ENCODE measurements at places on chromosomes 7 and 10.

DNA sequence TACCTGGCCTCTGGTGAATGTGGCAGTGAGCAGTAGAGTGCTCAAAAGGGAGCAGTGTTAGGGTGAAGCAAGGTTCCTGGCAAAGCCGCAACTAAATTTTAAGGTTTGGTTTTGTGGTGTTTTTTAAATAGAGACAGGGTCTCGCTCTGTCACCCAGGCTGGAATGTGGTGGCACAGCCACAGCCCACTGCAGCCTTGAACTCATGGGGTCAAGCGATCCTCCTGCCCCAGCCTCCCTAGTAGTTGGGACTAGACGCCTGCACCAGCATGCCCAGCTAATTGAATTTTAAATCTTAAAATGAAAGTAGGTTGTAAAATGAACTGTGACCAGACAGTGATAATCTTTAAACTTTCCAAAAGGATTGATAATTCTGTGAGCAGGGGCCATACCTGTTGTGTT lies 130.4 kb downstream of the CCNY start:
- no peak for DNase-seq

- DNase-seq, result no peak
Observed at GRCh38 chr7:28986028-28986764, 28.1 kb upstream of the TRIL start.

DNA sequence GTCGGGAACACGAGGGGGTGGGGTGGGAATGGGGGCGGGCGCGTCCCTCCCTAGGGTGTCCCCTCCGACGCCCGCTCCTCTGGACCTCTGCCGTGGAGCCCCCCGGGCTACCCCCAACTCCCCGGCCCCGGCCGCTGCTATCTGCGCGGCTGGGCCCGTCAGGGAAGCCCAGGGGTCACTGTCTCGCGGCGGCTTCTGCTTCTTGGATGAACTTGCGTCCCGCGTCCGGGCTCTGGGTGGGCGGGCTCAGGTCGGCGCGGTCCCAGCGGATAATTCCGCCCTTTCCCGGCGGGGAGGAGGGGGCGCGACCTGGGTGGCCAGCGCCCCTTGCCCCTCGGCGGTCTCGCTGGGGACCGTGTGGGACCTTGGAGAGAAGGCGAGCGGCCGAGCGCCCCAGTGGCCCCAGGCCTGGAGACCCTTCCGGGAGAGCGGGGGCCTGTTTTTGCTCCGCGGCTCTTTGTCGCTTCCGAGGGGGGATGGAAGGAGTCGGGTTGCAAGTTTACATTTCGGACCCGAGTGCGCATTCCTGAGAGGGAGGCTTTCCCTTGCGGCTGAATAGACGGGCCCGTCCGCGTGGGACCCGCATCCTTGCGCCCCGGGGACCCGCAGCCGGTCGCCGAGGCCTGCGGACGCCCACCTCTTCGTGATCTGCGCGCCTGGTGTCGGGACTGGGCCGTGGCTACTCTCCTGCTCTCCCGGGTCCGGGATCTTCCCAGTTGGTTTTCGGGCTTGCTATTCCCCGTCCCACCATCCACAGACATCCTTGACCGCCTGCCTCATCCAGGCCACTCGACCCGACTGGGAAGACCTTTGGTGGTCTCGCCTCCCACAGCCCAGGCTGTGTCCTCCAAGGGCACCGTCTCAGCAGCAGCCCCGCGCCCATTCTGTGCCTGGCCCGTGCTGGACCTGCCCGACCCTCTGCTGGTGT lies 812 bp downstream of the DOCK1 start:
- DNase-seq, result no peak

DNA sequence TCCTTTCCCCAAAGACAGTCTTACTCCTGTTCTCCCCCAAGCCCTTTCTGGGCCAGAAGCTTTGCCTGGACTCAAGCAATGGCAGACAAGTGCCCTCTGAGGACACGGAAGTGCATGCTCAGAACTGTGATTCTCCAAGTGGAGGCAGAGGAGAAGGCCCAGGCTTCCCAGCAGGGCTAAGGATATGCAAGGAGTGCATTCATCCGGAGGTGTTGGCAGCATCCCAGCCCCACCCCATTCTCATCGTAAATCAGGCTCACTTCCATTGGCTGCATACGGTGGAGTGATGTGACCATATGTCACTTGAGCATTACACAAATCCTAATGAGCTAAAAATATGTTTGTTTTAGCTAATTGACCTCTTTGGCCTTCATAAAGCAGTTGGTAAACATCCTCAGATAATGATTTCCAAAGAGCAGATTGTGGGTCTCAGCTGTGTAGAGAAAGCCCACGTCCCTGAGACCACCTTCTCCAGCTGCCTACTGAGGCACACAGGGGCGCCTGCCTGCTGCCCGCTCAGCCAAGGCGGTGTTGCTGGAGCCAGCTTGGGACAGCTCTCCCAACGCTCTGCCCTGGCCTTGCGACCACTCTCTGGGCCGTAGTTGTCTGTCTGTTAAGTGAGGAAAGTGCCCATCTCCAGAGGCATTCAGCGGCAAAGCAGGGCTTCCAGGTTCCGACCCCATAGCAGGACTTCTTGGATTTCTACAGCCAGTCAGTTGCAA lies 1.4 kb upstream of the RBP3 start:
- DNase-seq, result no peak

GRCh38 chr10:13816195-13816925 lies 229.6 kb downstream of the PRPF18 start:
- no peak for DNase-seq

DNA sequence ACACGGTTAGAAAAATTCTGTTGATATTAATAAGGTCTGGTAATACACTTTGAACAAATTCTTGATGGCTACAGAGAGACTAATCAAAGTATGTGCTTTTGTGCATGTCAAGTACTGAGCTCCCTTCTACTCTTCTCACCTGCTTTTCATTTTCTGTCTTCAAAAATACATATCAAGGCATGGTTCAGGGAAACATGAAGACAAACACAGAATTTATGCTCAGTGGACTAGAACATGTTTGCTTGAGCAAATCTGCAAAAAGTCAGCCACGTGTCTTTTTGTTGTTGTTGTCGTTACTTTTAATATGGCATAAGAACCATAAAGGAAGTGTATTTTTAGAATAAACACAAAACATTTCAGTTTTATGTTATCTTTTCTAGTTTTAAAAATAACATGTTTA lies 21.9 kb downstream of the CDK13 start:
- DNase-seq, result no peak

- no peak for DNase-seq
Observed at GRCh38 chr10:116785282-116785681, 42.9 kb upstream of the HSPA12A start.

- DNase-seq, result no peak
Observed at GRCh38 chr7:156152390-156152789, 340.1 kb upstream of the SHH start.

- DNase-seq, result no peak
Observed at GRCh38 chr10:93612311-93612710, at the start of gene PDE6C. Gene PDE6C, plus strand, starts transcription at chr10:93612537. Its CDS starts 189 bp downstream, at chr10:93612726.

- no peak for DNase-seq
Observed at GRCh38 chr7:139811066-139811465, 18.0 kb upstream of the TBXAS1 start.

- DNase-seq, result peak; percentile 35
Observed at GRCh38 chr7:32942415-32943251, 14.6 kb upstream of the FKBP9 start.

DNA sequence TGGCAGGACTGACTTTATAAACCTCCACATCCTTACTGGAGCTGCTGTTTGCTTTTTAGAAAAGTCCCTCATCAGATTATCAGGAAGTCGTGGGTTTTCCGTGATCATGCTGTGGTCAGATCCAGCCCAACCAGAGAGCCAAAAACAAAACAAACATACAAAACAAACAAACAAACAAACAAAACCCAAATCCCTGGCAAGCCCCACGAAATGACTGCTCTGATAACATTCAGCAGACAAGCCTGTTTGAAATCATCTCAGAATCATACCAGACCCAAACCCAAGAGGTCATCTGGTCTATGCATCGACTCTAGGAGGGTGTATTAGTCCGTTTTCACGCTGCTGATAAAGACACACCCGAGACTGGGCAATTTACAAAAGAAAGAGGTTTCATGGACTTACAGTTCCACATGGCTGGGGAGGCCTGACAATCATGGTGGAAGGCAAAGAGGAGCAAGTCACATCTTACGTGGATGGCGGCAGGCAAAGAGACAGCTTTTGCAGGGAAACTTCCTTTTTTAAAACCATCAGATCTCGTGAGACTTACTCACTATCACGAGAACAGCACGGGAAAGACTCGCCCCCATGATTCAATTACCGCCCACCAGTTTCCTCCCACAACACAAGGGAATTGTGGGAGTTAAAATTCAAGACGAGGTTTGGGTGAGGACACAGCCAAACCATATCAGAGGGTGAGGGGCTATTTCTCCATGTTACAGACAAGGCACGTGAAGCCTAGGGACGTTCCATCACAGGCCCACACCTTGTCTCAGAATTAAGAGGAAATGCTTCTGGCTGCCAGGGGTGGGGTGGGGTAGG lies 85.7 kb downstream of the PARP12 start:
- no peak for DNase-seq

DNA sequence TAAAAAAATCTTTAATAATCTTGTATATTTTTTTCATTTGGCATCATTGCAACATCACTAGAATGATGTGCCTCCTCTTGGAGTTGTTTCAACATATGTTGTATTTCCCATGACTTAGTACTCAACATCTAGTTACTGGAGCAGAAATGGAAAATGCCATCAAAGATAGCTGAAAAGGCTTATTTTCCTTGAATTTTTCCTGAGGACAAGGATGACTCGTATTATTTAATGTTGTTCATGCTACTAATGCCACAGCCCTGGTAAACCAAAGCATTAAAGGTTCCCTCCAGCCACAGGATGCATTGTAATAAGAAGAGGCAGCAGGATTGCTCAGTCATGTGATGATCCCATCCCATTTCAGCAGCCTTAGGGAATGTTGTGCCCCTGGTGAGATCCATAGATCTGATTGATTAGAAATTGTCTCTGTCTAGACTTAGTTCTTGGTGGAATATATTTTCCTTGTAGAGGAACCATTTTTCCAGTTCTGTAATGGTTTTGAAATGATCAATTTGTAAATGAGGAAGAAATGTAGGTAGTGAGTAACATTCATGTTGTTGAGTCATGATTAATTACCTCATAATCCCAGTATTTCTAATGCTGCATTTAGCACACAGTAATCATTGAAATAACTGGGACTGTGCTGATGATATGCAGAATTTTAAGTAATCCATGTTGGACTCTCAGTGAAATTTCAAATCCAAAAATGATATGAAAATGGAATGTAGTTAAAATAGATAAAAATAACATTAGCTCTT lies 91.3 kb upstream of the SMIM30 start:
- DNase-seq, result no peak

DNA sequence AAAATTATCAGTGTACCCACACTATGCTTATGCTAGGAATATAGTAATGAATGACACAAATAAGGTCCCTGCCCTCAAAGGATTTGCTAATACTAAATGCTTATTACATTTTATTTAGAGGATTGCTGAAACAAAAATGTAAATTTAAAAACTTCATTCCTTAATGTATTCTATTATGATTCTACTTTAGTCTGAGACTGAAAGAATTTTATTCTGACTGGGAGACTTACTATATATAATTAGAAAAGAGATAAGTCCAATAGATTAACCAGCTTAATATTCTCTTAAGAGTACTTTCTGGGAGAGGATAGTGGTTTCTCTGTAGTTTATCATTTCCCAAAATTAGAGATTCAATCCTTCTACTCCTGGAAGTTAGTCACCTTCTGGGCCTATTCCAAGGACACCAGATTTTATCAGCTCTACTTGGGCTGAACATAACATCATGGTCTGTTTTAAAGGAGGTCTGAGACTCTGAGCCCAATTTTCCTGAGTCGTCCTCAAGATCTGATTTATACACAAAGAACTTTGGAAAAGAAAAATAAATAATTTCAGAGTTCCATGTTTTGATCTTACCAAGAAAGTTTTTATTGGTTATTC lies 41.1 kb downstream of the ASZ1 start:
- DNase-seq, result no peak

GRCh38 chr10:12350925-12351324 lies 1.6 kb downstream of the CAMK1D start:
- DNase-seq, result no peak

DNA sequence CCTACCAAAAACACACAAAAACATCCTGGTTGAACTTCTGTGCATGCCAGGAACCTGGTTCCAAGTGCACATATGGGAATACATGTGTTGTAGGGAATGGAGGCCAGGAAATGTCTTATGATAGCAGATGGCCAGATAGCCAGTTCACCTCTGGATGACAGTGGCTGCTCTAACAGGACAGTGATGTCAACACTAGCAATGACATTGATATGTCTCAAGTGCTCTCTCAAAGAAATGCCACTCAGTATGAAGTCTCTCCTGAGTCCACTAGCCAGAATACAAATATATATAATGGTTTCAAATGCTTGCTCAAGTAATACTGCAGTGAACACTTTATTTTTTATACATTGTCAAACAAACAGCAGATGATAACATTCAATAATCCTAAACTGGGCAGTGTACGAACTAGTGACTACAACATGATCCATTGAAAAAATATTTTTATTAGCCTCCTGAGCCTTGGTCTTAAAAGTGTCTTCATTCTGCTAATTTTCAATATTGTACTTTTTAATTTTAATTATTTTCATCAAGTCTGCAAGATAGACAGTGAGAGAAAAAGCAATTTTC lies 26.0 kb upstream of the PCDH15 start:
- DNase-seq, result no peak

DNA sequence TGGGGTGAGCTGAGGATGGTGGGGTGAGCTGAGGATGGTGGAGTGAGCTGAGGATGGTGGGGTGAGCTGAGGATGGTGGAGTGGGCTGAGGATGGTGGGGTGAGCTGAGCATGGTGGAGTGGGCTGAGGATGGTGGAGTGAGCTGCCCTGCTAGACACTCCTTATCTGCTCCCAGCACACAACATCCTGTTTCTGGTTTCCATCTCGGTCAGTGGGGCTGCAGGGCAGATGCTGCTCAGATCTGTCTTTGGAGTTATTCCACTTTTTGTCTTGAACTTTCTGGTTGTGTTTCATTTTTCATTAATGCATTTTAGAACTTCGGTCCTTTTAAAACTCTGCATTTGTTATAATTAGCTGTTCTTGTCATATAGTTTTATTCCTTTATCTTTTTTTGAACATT lies 67.9 kb upstream of the ANTXRL start:
- DNase-seq, result no peak

GRCh38 chr10:23892296-23892695 lies 316.6 kb upstream of the KIAA1217 start:
- DNase-seq, result no peak

- no peak for DNase-seq
Observed at GRCh38 chr7:71637578-71637977, 505.6 kb downstream of the GALNT17 start.

- DNase-seq, result no peak
Observed at GRCh38 chr10:43260117-43260761, 6.6 kb downstream of the RASGEF1A start.

GRCh38 chr10:112949875-112950507 lies at the start of gene TCF7L2:
Gene TCF7L2, plus strand, starts transcription at chr10:112950247. Its CDS starts 510 bp downstream, at chr10:112950757.
- DNase-seq, result peak; percentile 21

DNA sequence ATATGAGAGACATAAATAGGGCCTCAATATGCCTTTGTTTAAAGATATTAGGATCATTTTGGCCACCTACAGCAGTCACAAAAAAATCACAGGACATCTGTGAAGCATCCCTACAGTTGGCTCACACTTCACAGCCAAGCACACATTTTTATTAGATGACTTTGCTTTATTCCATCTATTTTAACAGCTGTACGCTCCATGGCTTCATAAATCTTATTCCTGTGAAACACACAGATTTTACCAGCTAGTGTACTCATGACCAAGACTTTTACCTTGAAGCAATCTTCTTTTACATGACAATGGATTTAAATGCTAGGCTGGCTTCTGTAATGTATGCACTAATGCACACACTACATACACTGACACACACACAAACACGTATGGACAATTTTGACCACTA lies 254.8 kb upstream of the PITRM1 start:
- DNase-seq, result no peak

GRCh38 chr10:93245779-93246178 lies 172.1 kb downstream of the CYP26A1 start:
- DNase-seq, result no peak

GRCh38 chr10:101745074-101745696 lies 30.7 kb downstream of the FGF8 start:
- DNase-seq, result no peak

Measured in activated T-helper 1 cell treated with anti-CD3 and anti-CD28 coated beads, Interleukin-2, amount 50 U/mL, for 16 hours (primary cell).